ENCODE measurements at places on chromosomes 2 and 18. TPM values are rescaled to one million over a fixed set of nuclear protein-coding genes. Genes with fewer than 3 reads are reported as not detected.

DNA sequence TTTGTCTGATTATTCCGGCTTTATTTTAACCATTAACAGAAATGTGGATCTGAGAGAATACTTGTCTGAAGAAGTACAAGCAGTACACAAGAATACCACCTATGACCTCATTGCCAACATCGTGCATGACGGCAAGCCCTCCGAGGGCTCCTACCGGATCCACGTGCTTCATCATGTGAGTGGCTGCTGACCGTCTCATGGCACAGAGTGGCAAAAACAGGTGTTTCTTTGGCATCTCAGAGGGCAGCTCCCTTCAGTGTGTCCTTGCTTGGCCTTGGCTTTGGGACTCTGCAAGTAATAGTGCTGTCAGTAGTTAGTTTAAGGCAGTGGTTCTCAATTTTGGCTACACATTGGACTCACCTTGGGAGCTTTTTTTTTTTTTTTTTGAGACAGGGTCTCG lies 23.1 kb downstream of the SFTPB start:
- no peak for DNase-seq
- H3K4me3 ChIP-seq, result no peak overlapping the region
- H3K27ac ChIP-seq, result no peak overlapping the region
- peaks cover 94% of the 10 kb centered on the region for H3K36me3 ChIP-seq
- H3K27me3 ChIP-seq, result no peaks in the 10 kb centered on the region

DNA sequence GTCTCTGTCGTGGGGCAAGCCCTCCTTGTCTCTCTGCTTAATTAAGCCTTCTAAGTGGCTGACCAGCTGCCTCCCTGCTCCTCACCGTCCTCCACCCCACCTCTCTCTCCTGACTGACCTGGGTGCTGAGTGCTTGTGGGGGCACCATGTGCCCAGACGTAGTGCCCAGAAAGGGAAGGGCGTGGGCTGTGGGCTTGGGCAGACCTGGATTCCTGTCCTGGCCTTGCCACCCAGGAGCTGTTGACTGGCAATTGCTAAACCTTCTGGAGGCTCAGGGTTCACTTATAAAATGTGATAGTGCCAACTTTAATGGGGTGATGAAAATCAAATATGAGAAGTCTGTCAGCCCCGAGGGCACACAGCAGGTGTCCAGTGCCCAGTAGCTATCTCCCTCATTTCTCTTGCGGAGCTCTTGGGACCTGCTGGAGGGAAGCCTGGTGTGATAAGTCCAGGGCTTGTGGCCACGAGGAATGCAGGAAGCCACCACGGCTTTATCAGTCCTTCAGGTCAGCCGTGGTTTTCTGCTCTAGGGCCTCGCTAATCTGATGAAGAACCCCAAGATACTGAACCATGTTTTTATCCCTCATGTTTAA lies 22.0 kb upstream of the INHBB start:
- no peaks in the 10 kb centered on the region for H3K36me3 ChIP-seq
- DNase-seq, result no peak
- no peak overlapping the region for H3K4me3 ChIP-seq
- no peaks in the 10 kb centered on the region for H3K4me1 ChIP-seq
- peaks cover 4% of the 10 kb centered on the region for H3K27me3 ChIP-seq
- H3K27ac ChIP-seq, result no peak overlapping the region

DNA sequence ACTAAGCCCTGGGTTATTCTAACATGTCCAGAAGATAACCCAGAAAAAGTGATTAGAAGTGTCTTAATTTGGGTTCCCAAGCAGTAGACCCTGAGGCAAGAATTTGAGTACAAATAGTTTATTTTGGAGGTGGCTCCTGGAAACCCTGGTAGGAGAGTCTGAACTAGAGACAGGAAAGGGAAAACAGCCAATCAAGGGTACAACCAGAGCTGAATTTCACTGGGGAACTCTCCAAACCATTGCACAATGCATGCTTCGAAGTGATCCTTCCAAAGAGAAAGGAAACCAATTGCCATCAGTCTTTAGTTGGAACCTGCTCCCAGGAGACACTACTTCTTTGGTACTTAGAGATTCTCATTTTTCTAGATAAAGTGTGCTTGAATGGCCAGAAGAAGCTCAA lies 361.5 kb downstream of the MBD2 start:
- no peak for DNase-seq
- H3K27ac ChIP-seq, result no peak overlapping the region
- no peaks in the 10 kb centered on the region for H3K36me3 ChIP-seq
- H3K27me3 ChIP-seq, result no peaks in the 10 kb centered on the region
- no peak overlapping the region for H3K4me3 ChIP-seq

GRCh38 chr2:134244086-134244485 lies 9.8 kb upstream of the MGAT5 start:
- DNase-seq, result no peak
- no peaks in the 10 kb centered on the region for H3K36me3 ChIP-seq
- no peak overlapping the region for H3K27ac ChIP-seq
- peaks cover 25% of the 10 kb centered on the region for H3K4me1 ChIP-seq
- no peak overlapping the region for H3K4me3 ChIP-seq

GRCh38 chr18:72058851-72059250 lies 485.3 kb downstream of the CBLN2 start:
- no peak overlapping the region for H3K27ac ChIP-seq
- no peak overlapping the region for H3K4me3 ChIP-seq
- H3K27me3 ChIP-seq, result no peaks in the 10 kb centered on the region
- DNase-seq, result no peak
- H3K36me3 ChIP-seq, result no peaks in the 10 kb centered on the region
- no peaks in the 10 kb centered on the region for H3K4me1 ChIP-seq

DNA sequence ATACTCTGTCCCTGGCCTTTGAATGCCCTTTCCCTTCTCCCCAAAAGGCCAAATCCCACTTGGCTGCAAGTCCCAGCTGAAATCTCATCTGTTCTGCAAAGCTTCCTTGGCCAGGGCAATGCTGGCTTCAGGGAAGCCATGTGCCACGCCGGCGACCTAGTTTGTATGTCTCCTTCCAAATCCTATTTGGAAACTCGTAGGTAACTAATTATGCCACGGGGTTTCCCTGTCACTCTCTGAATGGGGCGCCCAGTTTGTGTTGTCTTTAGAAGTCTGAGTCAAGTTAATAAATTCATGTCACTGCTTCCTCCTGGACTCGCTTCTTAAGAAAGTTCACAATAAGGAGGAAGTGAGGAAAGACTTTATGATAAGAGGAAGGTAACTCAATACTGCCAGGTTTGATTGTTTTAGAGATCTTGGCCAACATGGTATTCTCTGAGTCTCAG lies 19.1 kb downstream of the FHL2 start:
- H3K27ac ChIP-seq, result no peak overlapping the region
- peaks cover 18% of the 10 kb centered on the region for H3K36me3 ChIP-seq
- no peaks in the 10 kb centered on the region for H3K4me1 ChIP-seq

DNA sequence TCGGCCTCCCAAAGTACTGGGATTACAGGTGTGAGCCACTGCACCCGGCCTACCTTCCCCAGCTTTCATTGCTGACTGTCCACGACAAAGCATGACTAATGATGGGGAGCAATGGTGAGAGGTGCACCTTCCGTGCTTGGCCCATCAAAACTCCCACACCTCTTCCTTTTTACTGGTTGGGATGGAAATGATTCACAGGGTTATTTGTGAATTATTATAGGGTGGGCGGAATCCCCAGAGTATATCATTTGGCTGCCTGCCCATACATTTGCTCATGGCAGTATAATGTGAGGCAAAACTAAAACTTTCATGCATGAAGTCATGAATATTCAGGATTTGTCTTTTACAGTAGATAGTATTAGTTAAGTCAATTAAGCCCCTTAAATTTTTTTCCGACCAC lies 334.2 kb upstream of the NETO1 start:
- no peak overlapping the region for H3K27ac ChIP-seq
- no peaks in the 10 kb centered on the region for H3K36me3 ChIP-seq
- DNase-seq, result no peak
- H3K4me1 ChIP-seq, result no peaks in the 10 kb centered on the region

DNA sequence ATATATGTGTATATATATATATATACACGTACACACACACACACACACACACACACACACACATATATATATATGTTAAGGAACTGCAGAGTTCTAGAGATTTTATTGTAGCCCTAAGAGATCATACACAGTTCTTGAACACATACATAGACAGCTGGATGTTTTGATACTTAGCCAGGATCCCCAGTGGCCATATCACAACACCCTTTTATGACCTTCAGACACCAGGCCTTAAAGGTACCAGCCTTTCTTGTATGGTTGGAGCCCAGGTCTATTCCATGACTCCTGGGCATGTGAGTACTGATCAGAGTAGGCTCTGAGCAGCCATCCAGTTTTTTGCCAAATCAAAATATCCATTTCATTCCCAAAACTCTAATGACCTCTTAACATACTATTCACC lies 138.3 kb downstream of the MYO1B start:
- H3K27ac ChIP-seq, result no peak overlapping the region
- peaks cover 73% of the 10 kb centered on the region for H3K36me3 ChIP-seq
- H3K4me1 ChIP-seq, result no peaks in the 10 kb centered on the region
- H3K4me3 ChIP-seq, result no peak overlapping the region
- no peaks in the 10 kb centered on the region for H3K27me3 ChIP-seq
- no peak for DNase-seq

DNA sequence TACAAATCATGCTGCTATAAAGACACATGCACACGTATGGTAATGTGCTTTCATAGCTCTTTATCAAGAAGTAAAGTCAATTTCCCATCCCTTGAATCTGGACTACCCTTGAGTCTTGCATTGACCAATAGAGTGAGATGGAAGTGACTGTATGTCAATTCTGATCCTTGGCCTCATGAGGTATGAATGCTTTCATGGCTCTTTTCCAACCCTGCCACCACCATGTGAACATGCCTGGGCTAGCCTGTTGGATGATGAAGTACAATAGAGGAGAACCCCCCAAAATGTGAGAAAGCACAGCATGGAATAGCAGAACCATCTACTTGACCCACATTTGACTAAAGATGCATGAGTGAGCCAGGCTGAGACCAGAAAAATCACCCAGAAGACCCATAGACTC lies 237.0 kb downstream of the NYAP2 start:
- no peaks in the 10 kb centered on the region for H3K36me3 ChIP-seq
- DNase-seq, result no peak
- H3K4me3 ChIP-seq, result no peak overlapping the region
- no peaks in the 10 kb centered on the region for H3K27me3 ChIP-seq
- no peaks in the 10 kb centered on the region for H3K4me1 ChIP-seq

GRCh38 chr2:24994146-24994724 lies 22.5 kb upstream of the DNAJC27 start:
- no peaks in the 10 kb centered on the region for H3K4me1 ChIP-seq
- no peaks in the 10 kb centered on the region for H3K36me3 ChIP-seq
- no peak overlapping the region for H3K4me3 ChIP-seq
- no peak overlapping the region for H3K27ac ChIP-seq
- no peaks in the 10 kb centered on the region for H3K27me3 ChIP-seq
- DNase-seq, result no peak

DNA sequence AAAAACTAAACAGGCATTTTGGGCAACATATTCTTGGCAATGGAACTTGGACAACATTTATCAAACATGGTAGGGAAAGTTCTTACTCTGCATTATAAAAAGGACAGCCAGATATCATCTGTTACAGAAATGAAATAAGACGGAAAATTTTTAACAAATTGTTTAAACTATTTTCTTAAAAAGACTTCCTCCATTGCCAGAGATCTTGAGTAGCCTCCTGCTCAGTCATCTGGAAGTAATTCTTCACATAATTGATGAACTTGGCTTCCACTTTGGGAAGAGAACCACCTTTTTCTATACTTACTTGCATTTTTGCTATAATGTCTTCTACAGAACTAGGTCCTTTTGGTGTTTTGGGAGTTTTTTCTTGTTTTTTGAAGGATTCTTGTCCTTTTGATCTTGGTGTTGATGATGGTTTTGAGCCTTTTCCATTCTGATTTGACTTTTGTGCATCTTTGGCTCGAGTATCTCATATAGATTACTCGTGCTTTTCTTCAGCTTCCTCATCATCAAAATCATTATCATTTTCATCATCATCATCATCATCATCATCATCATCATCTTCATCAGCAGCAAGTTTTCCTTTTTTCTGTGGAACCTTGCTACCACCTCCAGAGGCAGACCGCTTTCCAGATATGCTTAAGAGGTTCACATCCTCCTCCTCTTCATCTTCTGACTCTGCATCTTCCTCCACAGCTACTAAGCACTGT lies 66.2 kb downstream of the CD28 start:
- H3K4me3 ChIP-seq, result no peak overlapping the region
- H3K27ac ChIP-seq, result no peak overlapping the region
- H3K36me3 ChIP-seq, result no peaks in the 10 kb centered on the region
- DNase-seq, result no peak

DNA sequence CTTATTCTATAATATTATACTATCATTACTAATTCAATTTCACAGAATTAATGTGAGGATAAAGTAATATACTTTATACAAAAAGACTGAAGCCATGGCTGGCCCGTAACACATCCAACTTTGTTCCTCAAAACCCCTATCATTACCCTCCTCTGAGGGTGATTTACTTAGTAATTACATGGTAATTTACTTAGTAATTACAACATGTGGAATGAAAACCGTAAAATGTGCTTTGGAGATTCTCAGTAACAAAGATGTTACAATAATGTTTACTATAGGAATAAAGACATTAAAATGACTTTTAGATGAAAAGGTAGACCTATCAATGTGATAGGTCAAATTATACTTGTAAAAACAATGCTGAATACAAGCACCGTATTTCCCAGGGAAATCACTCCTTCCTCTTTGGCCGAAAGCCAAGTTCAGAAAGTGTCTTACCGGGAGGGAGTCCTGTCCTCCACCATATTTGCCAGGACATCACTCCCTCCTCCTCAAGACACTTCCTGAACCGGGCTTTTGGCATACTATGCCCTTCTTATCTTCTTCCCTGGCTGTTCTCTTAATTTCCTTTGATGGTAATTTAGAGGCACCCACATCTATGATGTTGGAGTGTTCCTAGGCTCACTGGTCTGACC lies 1047.8 kb downstream of the SOCS6 start:
- H3K4me3 ChIP-seq, result no peak overlapping the region
- no peaks in the 10 kb centered on the region for H3K36me3 ChIP-seq
- H3K4me1 ChIP-seq, result no peaks in the 10 kb centered on the region
- H3K27ac ChIP-seq, result no peak overlapping the region
- no peak for DNase-seq

The UGT1A4 gene
- not detected for total RNA-seq

The UPP2 gene
- total RNA-seq, result not detected

The BUB1 gene
- total RNA-seq, result 118 TPM

The CRACDL gene
- not detected for total RNA-seq

The WNT6 gene
- total RNA-seq, result 0.08 TPM

The NGEF gene
- total RNA-seq, result not detected

The CTLA4 gene
- 0.10 TPM for total RNA-seq
